ENCODE measurements at places on chromosomes 4 and X.

DNA sequence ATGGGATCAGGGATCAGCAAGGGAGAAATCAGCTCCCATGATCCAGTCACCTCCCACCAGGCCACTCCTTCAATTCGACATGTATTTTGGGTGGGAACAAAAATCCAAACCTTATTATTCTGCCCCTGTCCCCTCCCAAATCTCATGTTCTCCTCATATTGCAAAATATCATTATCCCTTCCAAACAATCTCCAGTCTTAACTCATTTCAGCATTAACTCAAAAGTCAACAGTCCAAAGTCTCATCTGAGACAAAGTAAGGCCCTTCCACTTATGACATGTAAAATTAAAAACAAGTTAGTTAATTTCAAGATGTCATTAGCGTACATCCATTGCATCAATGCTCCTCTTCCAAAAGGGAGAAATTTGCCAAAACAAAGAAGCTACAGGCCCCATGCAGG, 22.0 kb downstream of the UGT2B4 start:
- DNase-seq = no peak

DNA sequence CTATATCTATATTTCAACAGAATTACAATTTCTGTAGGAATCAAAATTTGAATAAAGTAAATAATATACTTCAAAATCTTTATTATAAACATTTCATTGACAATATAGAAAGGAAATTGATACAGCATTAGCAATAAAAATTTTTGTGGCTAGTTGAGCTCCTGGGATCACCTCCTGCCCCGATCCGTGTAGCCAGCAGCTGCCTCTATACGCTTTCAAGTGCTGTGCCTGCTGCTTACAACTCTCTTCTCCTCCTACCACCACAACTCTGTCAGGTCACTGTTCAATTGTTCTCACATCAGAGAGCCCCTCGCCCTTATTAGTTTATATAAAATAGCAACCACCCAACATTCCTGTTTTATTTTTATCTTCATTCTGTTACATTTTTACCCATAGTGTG, 27.6 kb downstream of the INPP4B start:
- no peak for DNase-seq

- no peak for DNase-seq
Observed at GRCh38 chr4:16717266-16717970, 181.0 kb downstream of the LDB2 start.

DNA sequence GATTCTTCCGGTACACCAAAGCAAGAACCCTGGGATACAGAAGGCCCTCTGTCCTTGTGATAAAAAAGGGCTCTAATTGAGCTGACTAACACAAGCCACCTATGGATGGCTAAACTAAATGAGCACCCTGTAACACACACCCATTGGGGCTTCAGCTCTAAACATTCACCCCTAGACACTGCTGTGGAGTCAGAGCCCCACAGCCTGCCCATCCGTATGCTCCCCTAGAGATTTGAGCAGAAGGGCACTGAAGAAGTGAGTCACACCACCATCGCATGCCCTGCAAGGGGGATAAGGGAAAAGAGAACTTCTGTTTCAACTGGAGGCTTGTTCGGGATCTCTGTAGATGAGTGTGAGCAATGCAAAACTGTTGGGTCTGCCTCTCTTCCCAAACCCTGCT, 545.2 kb downstream of the KCTD8 start:
- DNase-seq = no peak

DNA sequence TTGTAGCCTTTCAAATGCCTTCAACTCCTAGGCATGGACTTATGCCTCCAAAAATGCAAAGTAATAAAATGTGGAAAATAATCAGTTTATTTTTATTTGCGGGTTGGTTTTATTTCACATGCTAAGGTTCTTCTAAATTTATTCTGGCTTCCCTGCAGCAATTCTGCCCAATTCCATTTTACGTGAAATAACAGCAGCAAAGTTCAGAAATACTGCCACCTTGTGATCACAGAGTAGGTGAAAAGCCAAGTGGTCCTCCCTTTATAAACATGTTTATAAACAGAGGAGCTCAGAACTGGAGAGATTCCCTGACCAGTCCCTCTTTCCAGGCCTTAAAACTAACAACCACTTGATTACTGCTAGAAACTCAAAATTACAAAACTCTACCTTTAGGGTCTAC, 14.7 kb upstream of the DCHS2 start:
- DNase-seq = no peak

Measured in Peyer's patch (tissue), 4 donors.